ENCODE measurements at places on chromosomes 6 and 20.

DNA sequence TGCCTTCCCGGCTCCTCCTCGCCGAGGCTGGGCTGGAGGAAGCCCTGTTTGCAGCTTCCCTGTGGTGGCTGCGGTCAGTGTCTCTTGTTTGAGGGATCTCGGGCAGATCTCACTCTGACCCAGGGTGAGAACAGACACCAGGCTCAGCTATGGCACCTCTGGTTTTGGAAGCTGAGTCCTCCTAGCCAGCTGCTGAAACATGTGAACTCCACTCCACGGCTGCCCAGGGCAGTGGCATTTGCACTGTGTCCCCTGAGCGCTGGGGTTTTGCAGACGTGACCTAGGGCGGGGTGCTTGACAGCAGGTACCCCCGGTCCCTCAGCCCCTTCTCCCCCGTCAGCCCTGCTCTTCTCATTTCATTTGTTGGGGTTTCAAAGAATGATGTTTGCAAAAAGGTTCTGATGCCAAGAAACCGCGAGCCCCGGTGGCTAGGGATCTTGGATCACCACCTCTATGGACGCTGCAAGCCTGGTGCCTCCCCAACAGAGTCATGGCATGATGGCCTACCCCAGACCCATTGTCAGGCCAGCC is 55.0 kb upstream of the DACT2 start:
- no peaks in the 10 kb centered on the region for H3K36me3 ChIP-seq
- no peak overlapping the region for H3K27ac ChIP-seq
- no peaks in the 10 kb centered on the region for H3K27me3 ChIP-seq
- no peaks in the 10 kb centered on the region for H3K4me1 ChIP-seq

GRCh38 chr20:757506-757905 is 10.8 kb downstream of the SLC52A3 start:
- no peak for DNase-seq
- H3K27ac ChIP-seq = no peak overlapping the region
- H3K27me3 ChIP-seq = peaks cover 4% of the 10 kb centered on the region
- H3K4me1 ChIP-seq = no peaks in the 10 kb centered on the region
- no peaks in the 10 kb centered on the region for H3K36me3 ChIP-seq
- no peak overlapping the region for H3K4me3 ChIP-seq

DNA sequence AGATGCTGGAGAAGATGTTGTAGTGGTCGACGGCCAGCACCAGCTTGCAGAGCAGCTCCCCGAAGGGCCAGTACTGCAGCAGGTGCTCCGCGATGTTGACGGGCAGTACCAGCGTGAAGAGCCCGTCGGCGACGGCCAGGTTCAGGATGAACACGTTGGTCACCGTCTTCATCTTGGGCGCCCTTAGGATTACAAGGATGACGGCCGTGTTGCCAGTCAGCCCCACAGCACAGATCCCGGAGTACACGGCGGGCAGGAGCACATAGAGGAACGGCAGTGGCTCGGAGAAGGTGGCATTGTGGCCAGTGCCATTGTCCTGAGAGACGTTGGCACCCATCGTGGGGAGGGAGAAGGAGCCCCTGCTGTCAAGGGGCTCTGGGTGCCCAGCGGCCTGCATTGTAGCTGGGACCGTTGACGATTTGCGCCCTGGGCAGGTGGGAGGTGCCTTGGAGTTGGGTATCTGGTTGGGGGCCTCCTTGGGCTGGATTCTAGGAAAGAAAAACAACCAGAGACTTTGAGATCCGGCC is 867 bp downstream of the NPBWR2 start:
- H3K4me1 ChIP-seq = peaks cover 9% of the 10 kb centered on the region
- no peak overlapping the region for H3K4me3 ChIP-seq

DNA sequence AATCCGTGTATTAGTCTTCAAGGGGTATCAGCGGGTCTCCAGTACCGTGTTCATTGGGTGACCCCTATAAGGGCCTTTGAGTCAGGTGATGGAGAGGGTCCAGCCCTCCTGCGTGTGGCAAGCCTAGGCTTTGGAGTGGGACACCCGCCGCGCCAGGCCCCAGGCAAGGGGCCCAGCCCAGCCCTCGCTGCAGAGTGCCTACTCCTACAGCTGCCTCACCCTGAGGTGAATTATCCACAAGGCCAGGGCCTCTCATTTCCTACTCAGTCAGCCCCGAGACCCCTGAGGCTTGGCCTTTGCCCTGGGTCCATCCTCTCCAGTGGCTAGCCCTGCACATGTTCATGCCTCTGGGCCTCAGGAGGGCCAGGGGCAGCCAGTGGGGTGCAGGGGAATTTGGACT is 45.1 kb downstream of the TMEM242 start:
- no peaks in the 10 kb centered on the region for H3K36me3 ChIP-seq
- no peak overlapping the region for H3K27ac ChIP-seq
- peaks cover 21% of the 10 kb centered on the region for H3K27me3 ChIP-seq
- H3K4me3 ChIP-seq = no peak overlapping the region
- H3K4me1 ChIP-seq = peaks cover 20% of the 10 kb centered on the region

DNA sequence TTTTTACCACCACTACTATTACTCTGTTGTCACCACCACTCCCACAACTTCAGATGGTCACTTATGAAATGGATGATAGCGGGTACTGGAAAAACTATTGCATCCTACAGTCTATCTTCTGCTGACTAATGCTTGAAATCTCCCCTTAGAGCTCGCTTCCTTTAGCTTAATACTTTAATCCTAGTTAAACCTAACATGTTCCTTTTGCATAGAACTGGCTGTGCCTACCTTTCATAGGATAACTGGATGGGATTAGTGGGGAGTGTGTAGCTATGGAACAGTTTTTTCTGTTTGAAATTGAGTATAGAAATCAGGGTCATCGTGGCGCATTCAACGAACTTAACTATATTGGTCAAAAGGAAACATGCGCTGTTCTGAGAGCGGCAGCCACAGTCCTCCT is 294.7 kb downstream of the FARS2 start:
- peaks cover 3% of the 10 kb centered on the region for H3K36me3 ChIP-seq
- H3K27me3 ChIP-seq = no peaks in the 10 kb centered on the region
- DNase-seq = no peak
- H3K4me1 ChIP-seq = no peaks in the 10 kb centered on the region
- H3K4me3 ChIP-seq = no peak overlapping the region
- no peak overlapping the region for H3K27ac ChIP-seq

GRCh38 chr6:153044295-153044694 is 41.8 kb upstream of the MTRF1L start:
- no peak overlapping the region for H3K4me3 ChIP-seq
- DNase-seq = no peak
- no peak overlapping the region for H3K27ac ChIP-seq
- no peaks in the 10 kb centered on the region for H3K4me1 ChIP-seq
- H3K36me3 ChIP-seq = no peaks in the 10 kb centered on the region

- H3K4me1 ChIP-seq = no peaks in the 10 kb centered on the region
- no peak overlapping the region for H3K27ac ChIP-seq
- H3K36me3 ChIP-seq = no peaks in the 10 kb centered on the region
- no peak for DNase-seq
- no peaks in the 10 kb centered on the region for H3K27me3 ChIP-seq
Observed at GRCh38 chr20:16966276-16966880, 218.2 kb downstream of the OTOR start.

DNA sequence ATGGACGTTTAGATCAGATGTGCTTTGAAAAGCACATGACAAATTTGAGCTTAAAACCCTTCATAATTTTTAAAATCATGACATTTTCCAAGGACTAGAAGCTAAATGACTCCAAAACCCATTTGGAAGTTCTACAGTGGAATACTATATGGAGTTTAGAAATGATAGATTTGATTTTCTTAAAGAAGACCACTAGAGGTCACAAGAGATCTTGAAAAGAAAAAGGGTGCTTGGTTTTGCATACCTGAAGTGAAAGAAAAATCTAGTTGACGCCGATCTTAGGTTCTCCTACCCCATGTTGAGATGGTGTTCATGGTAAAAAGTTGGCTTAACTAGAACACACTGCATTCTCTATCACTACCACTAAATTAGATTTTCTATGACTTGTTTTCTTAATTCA is 31.5 kb downstream of the CFAP61 start:
- DNase-seq = no peak
- H3K27me3 ChIP-seq = no peaks in the 10 kb centered on the region
- H3K36me3 ChIP-seq = no peaks in the 10 kb centered on the region
- no peak overlapping the region for H3K4me3 ChIP-seq

- peaks cover 33% of the 10 kb centered on the region for H3K27me3 ChIP-seq
- no peak for DNase-seq
- H3K27ac ChIP-seq = no peak overlapping the region
- no peaks in the 10 kb centered on the region for H3K36me3 ChIP-seq
- H3K4me3 ChIP-seq = peak overlapping the region; percentile 83
Observed at GRCh38 chr6:47310131-47310480, 401 bp upstream of the TNFRSF21 start.

- H3K27me3 ChIP-seq = no peaks in the 10 kb centered on the region
- H3K36me3 ChIP-seq = peaks cover 89% of the 10 kb centered on the region
- DNase-seq = no peak
- no peak overlapping the region for H3K27ac ChIP-seq
- peaks cover 3% of the 10 kb centered on the region for H3K4me1 ChIP-seq
- no peak overlapping the region for H3K4me3 ChIP-seq
Observed at GRCh38 chr20:432208-432607, 24.1 kb downstream of the RBCK1 start.

DNA sequence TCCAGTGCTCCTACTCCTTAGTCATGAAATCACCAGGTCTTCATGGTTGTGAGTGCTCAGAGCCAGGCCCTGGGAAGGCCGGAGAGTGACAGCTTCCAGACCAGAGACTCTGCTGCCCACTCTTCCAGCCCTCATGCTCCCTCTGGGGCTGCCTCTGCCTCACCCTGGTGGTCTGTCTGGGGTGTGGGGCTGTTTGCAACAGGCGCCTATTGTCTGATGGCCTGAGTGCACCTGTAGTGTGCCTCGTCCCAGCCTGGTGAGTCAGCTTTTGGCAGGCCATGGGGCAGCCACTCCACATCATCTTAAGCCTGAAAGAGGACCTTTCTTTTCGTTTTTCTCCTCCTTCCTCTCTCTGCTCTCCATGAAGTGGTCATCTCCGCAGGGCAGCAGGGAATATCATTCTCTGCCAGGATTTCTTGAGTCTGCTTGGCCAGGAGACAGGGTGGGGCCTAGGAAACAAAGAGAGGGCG is 173.8 kb downstream of the VEGFA start:
- no peak overlapping the region for H3K4me3 ChIP-seq
- H3K36me3 ChIP-seq = no peaks in the 10 kb centered on the region
- H3K27ac ChIP-seq = no peak overlapping the region
- H3K27me3 ChIP-seq = no peaks in the 10 kb centered on the region
